ENCODE measurements at places on chromosomes 11 and 22.

DNA sequence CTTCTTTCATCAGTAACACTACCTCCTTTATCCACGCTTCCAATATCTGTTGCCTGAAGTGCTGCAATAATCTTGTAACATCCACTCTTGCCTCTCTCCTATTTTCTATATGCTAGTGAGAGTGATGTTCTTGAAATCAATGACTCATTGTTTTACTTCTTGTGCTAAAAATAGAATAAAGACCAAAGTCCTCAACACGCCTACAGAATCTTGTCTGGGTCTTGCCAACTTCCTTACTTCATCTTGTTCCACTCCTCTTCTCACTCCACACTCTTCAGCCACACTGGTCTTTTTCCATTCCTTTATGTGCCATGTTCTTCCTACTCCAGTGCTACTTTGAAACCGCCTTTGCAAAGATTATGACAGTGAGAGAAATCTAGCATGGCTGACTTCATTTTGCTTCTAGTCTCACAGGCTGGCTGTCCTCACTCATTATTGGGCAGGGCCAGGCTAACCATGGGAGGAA is 136.4 kb downstream of the CCDC81 start:
- no peak for DNase-seq

GRCh38 chr11:1988667-1989317 is 8.8 kb downstream of the H19 start:
- no peak for DNase-seq

DNA sequence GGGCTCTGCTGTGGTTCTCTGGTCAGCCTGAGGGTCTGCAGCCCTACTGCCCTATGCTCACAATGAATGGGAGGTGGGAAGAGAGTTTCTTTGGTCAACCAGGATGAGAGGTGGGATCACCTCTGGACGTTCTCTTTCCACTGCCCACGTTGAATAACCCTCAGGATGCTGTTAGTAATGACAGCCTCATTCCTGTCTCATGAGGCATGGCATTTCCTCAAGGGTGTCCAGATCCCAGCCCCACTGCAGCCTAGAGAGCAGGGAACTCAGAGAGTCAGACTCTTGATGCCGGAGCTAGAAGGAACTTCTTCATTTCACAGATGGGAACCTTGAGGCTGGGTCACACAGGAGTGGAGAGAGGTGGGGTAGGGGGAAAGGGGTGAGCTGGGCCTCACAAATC is 196.0 kb downstream of the CEP164 start:
- DNase-seq: no peak

GRCh38 chr11:64378335-64378880 is 19.4 kb downstream of the RPS6KA4 start:
- no peak for DNase-seq

GRCh38 chr22:17260298-17260697 is 41.1 kb upstream of the ADA2 start:
- DNase-seq: no peak

GRCh38 chr11:44842220-44842619 is 108.5 kb downstream of the TP53I11 start:
- no peak for DNase-seq

- DNase-seq: no peak
Measured at GRCh38 chr11:8867931-8868631, 42.9 kb upstream of the AKIP1 start.

DNA sequence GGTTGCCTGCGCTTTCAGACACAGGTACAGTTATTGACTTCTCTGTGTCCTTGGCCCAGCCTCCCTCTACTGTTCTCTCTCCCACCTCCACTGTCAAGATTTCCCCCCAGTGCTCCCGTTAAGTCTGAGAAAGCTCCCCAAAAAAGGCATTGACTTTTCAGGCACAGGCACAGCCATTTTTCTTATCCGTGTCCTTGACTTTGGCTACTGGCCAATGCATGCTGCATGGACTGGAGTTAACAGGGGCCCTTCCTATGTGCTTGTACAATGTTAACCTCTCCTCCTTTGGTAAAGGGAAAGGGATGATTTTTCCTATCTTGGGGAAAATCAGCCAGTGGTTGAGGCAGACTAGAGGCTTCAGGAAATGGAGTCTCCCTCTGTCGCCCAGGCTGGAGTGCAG is 4.3 kb downstream of the APOL5 start:
- DNase-seq: no peak

Data from stimulated activated naive CD4-positive, alpha-beta T cell (primary cell).